Cardiac muscle cell (in vitro differentiated cells and primary cell): ENCODE measurements at places on chromosomes 11 and 22. TPM values are rescaled to one million over a fixed set of nuclear protein-coding genes. Genes with fewer than 3 reads are reported as not detected.

The DPAGT1 gene
- 31.4 and 36.0 TPM in 2 replicates for total RNA-seq

DNA sequence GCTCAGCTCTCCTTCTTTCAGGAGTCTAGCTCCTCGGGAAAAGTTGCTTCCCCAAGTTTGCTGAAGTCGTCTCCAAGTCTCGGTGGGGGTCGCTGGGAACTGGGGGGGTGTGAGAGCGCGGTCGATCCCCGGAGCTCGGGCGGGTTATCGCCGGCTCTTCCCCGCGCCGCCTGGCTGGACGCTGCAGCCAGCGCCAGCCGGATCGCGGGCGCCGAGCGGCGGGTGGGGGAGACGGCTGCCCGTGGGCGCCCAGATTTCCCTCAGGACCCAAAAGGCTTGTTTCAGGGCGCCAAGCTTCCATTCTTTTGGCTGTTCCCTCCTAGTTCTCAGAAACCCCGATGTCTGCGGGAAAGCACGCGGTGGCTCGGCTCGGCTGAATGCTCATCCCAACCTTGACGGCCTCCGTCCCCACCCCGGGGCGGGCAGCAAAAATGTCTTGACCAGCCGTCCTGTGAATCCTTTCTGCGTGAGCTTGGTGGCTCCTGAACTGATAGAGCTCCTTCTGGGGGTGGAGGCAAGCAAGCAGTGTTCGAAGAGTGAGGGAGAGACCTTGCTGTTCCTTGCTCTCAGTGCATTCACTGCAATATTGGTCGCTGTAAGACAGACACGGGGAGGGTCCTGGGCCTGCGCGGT lies 1.7 kb downstream of the ZBTB16 start:
- H3K27me3 ChIP-seq = peaks cover 88% of the 10 kb centered on the region
- H3K4me1 ChIP-seq = peaks cover 20% of the 10 kb centered on the region
- no peak for DNase-seq
- peak overlapping the region; percentile 85 for H3K4me3 ChIP-seq
- H3K27ac ChIP-seq = no peak overlapping the region

- H3K27ac ChIP-seq = no peak overlapping the region
- no peak overlapping the region for H3K4me3 ChIP-seq
- H3K27me3 ChIP-seq = no peaks in the 10 kb centered on the region
- peak; percentile 38 for DNase-seq
Measured at GRCh38 chr11:102577182-102577581, 46.6 kb upstream of the MMP7 start.

- no peak overlapping the region for H3K4me3 ChIP-seq
- no peak for DNase-seq
- peaks cover 7% of the 10 kb centered on the region for H3K4me1 ChIP-seq
- H3K27me3 ChIP-seq = no peaks in the 10 kb centered on the region
- no peak overlapping the region for H3K27ac ChIP-seq
Measured at GRCh38 chr22:30308518-30309230, 18.1 kb downstream of the TBC1D10A start.

GRCh38 chr11:20790622-20791021 lies 121.2 kb downstream of the NELL1 start:
- H3K27ac ChIP-seq = no peak overlapping the region
- H3K27me3 ChIP-seq = no peaks in the 10 kb centered on the region
- no peaks in the 10 kb centered on the region for H3K36me3 ChIP-seq
- H3K4me1 ChIP-seq = no peaks in the 10 kb centered on the region
- DNase-seq = no peak

DNA sequence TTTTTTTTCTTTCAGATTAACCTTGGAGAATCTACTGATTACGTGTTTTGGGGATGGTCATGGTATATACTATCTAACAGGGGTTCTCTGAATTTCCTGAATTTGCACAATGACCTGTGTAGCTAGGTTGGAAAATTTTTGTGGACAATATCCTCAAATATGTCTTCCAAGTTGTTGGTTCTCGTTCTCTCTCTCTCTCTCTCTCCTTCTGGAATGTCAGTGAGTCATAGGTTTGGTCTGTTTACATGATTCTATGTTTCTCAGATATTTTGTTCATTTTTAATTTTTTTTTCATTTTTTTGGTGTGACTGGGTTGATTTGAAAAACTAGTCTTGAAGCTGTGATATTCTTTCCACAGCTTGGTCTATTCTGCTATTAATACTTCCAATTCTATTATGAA lies 604.0 kb upstream of the ANO3 start:
- H3K4me3 ChIP-seq = no peak overlapping the region
- DNase-seq = no peak
- H3K36me3 ChIP-seq = no peaks in the 10 kb centered on the region
- H3K4me1 ChIP-seq = no peaks in the 10 kb centered on the region

- DNase-seq = no peak
- H3K36me3 ChIP-seq = no peaks in the 10 kb centered on the region
- no peak overlapping the region for H3K4me3 ChIP-seq
- no peak overlapping the region for H3K27ac ChIP-seq
- peaks cover 3% of the 10 kb centered on the region for H3K4me1 ChIP-seq
Measured at GRCh38 chr11:31355131-31355530, 14.4 kb downstream of the DCDC1 start.

DNA sequence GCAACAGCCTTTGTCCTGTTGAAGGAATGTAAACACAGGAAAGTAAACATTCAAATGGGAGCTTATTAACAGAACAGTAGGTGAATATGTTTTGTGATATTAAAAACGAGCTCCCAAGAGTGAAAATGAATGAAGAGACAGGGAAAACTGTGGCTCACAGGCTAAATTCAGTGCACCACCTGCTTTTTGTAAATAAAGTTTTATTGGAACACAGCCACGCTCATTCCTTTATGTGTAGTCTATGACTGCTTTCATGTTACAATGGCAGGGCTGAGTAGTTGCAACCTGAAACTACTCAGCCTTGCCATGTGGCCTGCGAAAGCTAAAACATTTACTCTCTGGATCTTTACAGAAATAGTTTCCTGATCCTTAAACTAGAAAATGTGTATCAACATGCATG lies 136.9 kb downstream of the MYO18B start:
- no peak for DNase-seq
- H3K4me3 ChIP-seq = no peak overlapping the region
- peaks cover 46% of the 10 kb centered on the region for H3K36me3 ChIP-seq
- no peak overlapping the region for H3K27ac ChIP-seq
- no peaks in the 10 kb centered on the region for H3K4me1 ChIP-seq

- peak; percentile 28 for DNase-seq
- H3K4me3 ChIP-seq = no peak overlapping the region
- H3K27me3 ChIP-seq = no peaks in the 10 kb centered on the region
Measured at GRCh38 chr11:8833568-8834315, 77.2 kb upstream of the AKIP1 start.

The C22orf23 gene
- 0.80 and 0.99 TPM in 2 replicates for total RNA-seq

DNA sequence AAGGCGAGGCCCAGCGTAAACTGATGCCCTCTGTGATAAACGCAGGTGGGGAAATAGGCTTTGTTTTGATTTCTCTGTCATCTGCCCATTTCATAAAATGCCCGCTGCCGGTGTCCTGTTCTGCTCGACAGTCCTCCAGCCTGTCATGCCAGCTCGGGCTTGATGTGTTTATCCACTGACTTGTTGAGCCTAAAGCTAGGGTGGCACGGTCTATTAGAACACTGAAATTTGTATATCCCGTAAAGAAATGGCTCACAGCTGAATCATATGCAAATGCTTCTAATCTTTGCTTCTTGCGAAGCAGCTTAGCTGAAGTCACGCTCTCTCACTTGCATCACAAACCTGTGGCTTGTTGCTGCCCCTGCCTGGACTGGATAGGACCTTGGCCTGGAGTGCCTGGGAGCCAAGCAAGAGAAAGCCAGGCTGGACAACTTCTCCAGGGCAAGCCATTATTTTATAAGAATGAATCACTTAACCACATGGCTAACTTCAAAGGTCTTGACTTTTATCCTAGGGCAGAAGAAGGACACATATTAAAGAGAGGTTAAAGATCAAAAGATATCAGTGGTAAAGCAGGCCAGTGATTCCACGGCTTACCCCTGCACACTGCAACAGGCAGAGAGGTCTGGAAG lies 33.1 kb downstream of the EHF start:
- no peaks in the 10 kb centered on the region for H3K27me3 ChIP-seq
- H3K27ac ChIP-seq = no peak overlapping the region
- no peaks in the 10 kb centered on the region for H3K36me3 ChIP-seq
- DNase-seq = peak; percentile 96

DNA sequence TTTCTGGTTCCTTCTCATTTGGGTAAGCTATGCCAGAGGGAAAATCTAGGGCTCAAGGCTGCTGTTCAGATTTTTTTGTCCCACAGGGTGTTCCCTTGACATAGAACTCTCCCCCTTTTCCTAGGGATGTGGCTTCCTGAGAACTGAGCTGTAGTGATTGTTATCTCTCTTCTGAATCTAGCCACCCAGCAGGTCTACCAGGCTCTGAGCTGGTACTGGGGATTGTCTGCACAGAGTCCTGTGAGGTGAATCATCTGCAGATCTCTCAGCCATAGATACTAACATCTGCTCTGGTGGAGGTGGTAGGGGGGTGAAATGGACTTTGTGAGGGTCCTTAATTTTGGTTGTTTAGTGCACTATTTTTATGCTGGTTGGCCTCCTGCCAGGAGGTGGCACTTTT lies 167.3 kb upstream of the PGR start:
- H3K4me1 ChIP-seq = no peaks in the 10 kb centered on the region
- no peaks in the 10 kb centered on the region for H3K27me3 ChIP-seq
- no peak for DNase-seq
- no peak overlapping the region for H3K4me3 ChIP-seq
